HL-60 (cell line): ENCODE measurements at places on chromosomes 3 and 15.

GRCh38 chr3:142374687-142375086 lies 73.2 kb downstream of the XRN1 start:
- no peak for DNase-seq

DNA sequence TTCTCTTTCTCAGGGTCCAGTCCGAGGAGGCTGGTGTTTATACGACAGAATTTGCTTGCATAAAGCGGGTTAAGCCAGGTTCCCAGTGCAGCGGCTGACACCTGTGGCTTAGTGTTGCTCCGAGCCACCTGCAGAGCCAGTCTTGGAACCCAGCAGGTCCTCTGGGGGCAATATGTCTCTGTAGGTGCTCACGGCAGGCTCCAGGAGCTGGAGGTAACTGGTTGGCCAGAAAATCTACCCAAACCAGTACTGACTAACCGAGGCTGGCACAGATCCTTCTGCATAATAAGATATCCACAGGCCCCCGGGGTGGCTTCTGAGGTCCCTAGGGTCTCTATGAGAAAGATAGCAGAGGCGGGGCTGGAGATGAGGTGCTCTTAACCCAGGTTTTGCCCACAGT lies 3.2 kb downstream of the MGLL start:
- DNase-seq: no peak

- no peak for DNase-seq
Measured at GRCh38 chr3:101266566-101266965, 53.8 kb downstream of the IMPG2 start.

GRCh38 chr15:74158855-74159650 lies 14.5 kb upstream of the ISLR start:
- no peak for DNase-seq

GRCh38 chr3:194671511-194671899 lies 486 bp downstream of the LSG1 start:
- no peak for DNase-seq

- no peak for DNase-seq
Measured at GRCh38 chr15:32707436-32707835, 10.4 kb upstream of the GREM1 start.

DNA sequence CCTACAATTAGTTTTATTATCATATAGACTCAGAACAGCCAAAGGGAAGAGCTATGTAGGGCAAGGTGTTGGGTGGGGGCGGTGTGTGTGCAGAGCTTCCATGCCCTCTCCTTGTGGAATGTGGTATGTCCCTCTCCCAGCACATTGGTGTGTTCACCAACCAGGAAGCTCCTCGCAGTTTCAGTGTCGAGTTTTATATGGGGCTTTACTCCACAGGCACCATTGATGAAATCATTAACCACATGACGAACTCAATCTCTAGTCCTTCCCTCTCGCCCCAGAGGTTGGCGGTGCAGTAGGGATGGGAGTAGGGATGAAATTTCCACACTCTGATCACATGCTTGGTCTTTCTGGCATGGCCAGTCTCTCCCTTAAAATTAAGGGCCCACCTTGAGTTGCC lies 13.6 kb upstream of the SRP14 start:
- no peak for DNase-seq

GRCh38 chr3:122642935-122643334 lies 37.7 kb upstream of the PARP14 start:
- DNase-seq: no peak

GRCh38 chr3:123281929-123282328 lies 80.2 kb downstream of the SEC22A start:
- DNase-seq: no peak

DNA sequence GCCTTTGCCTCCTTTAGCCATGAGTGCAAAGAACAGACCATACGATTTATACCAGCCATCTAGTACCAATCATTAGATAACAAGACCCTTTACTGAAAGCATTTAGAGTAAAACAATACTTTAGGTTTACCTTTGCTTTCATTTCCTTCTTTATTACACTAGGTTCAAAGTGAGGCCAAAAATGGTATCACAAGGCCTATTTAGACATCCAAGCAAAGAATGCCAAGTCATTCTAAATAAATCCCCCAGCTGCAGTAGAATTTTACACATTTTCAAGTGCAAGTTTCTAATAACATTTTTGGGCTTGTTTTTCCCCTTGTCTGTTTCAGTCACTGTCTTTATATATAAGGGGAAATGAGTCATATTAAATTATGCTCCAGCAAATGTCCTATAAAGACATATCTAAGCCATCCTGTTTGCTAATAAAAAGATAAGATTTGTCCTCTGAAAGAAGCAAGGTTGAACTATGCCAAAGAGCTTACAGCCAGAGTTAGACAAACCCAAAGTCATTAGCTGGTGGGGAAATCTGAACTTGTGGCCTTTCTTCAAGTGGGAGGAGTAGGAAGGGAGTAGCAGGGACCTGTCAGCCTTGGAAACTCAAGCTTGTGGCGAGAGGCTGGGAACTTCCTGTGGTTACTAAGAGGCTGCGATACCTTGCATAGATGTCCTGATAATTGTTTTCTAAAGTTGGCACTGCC lies 232.7 kb downstream of the MECOM start:
- DNase-seq: no peak

DNA sequence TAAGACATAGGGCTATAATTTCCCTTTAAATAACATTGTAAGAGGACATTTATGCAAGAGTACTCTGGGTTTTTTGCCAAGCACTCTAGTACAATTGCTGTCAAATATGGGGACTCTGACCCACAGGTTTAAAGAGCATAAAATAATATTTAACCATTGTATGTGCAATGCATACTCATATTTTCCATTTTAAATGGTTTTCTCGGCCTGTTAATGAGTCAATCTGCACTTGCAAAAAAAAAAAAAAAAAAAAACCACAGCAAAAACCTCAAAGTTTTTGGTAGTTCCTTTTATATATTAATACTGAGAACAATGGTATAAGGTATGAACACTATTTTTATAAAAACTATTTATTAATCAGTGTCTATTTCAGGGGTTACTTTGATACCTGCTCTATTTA lies 304.0 kb upstream of the CBLB start:
- no peak for DNase-seq

- no peak for DNase-seq
Measured at GRCh38 chr15:57308170-57308545, 68.1 kb upstream of the CGNL1 start.

DNA sequence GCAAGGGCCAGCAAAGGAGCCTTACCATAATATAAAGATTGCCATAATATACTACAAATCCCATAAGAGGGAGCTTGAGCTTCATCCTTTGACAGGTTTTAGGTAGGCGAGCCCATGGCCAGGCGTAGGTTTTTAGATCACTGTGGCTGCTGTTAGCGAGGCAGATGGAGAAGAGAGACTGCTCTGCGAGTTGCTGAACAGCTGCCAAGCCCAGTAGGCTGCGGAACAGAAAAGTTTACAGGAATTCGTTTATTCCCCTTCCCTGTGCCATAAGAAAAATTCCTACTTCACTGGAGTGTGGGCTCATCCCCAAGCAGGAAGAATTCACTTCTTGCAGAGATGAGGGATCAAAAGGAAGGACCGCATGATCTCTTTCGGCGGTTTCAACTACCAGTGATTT lies 30.5 kb downstream of the TMED3 start:
- DNase-seq: no peak

DNA sequence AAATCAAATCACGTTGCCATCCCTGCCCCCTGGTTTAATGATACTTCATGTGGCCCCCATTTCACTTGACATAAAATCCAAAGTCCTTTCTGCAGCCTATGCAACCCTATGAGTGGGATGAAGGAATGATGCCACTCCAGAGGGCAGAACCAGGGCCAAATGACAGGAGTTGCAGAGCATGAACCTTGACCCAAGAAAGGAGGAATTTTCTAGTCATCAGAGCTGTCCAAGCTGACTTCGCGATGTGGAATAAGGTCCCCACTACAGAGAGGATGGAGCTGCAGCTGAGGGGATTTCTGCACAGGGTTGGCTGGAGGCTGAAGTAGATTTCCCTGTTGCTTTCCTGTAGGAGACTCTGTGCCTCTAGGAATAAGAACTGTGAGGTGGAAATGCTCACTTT lies 15.8 kb upstream of the EPHB3 start:
- DNase-seq: no peak

DNA sequence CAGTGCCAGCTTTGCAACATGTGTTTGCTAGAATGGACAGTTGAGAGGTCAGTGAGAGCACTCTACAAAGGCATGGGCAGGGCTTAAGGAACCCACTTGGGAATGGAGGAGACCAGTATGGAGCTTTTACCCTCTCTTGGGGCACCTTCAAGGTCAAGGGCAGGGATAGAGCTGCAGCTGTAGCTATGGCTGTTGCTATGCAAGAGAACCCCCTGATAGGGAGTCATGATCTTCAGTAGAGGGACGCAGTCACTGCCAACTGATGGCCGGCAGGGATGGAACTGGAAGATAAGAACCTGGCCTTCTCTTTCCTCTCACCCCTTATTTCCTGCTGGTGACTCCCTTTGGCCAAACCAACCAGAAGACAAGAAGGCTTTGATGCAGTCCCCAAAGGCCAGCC lies 40.3 kb downstream of the THSD4 start:
- DNase-seq: no peak

DNA sequence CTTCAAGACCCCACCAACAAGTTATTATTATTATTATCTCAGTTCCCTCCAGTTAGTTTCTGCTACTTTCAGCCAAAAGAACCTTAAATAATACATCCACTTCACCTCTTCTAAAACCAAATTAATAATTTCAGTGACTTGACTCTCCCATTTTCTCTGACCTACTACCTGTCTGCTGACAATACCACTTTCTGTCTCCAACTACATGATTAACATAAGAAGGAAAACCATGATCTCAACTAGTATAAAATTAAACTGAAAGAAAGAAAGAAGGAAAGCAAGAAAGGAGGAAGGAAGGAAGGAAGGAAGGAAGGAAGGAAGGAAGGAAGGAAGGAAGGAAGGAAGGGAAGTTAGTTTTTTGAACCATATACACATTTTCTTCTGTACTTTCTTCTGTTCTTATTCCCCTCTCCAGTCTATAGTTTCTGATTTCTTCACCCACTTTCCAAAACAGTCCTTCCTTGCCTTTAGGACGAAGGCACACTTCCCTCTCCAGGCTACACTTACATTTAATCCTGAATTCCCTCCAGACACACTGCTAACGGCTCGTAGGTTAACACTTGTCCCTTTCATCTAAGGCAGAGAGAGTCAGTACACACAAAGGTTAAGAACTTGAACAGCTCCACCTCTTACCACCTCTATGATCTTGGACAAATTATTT lies 79.5 kb upstream of the GUCA1C start:
- no peak for DNase-seq

DNA sequence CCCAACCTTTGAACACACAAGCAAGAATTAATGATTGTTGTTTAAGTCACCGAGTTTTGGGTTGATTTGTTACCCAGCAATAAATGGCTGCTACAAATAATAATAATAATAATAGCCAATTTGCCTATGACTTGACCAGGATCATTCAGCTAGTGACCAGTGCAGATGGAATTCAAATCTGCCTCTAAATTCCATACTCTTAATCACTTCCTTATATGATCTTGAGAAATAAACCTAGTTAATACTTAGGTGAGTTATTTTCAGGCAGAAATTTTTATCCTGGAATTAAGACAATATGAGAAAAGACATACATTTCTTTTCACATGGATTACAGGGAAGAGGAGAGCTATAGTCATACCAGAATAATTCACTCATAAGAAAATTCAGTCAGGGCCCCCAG lies 116.0 kb upstream of the GALNT15 start:
- DNase-seq: no peak

DNA sequence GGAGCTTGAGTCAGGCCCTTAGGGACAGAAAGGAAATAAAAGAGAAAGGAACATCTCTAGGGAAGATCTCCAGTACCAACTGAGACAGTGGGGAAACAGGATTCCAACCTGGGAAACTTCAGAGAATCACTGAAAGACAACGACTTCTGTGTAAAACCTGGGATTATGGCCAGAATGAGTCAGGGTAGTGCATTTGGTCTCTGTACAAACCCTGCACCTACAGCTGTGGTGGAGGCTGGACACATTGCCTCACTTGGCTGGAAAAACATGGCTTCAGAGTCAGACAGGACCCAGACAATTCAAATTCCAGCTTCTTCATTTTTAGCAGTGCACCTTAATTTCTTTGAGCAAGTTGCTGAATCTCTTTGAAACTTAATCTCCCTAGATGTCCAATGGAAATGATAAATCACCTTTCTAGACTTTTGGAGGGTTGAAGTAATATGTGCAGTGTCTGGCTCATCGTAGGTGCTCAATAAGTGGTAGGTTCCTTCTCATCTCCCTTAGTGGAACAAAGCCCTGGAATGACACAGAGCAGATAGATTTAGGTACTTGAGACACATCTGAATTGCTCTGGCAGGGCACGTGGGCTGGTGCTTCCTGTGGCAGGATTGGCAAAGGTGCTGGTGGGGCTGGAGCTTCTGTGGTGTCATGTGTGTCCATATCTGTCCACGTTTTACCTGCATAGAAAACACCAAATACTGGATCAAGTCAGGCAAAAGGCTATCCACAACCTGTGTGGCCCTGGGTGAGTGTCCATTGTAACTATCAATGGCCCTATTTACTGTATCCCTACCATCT lies 6.1 kb upstream of the CLSTN2 start:
- no peak for DNase-seq

DNA sequence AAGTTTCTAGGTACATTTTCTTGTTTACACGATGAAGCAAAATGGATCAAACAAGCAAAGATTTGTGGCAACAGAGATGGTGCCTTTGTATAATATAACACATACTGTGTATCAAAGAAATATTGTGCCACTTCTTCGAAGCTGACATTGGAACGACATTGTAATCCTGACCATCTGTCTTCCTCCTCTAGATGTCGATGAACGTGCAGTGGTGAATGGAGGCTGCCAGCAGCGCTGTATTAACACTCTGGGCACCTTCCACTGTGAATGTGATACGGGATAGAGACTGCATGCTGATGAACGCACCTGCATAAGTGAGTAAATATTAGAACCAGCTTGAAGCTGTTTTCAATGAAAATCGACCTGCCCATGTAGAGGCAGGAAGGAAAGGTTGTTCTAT lies 613.3 kb upstream of the GOLIM4 start:
- no peak for DNase-seq

DNA sequence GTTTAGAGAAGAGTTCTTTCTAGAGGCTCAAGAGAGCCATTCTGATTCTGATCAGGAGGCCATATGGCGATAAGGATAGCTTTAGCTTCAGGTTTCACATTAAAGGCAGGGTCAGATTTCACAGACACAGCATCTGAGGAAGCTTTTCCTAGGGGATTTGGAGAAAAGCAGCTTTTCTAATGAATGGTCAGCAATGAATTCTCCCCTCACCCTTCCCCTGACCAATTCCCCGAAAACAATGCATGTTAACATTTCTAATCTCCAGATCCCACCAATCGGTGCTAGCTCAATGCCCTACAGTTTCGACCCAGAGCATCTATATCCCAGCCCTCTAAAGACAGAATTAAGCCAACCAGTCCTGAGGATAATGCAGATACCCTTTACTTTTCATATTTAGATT lies 9.8 kb downstream of the AGBL1 start:
- no peak for DNase-seq

DNA sequence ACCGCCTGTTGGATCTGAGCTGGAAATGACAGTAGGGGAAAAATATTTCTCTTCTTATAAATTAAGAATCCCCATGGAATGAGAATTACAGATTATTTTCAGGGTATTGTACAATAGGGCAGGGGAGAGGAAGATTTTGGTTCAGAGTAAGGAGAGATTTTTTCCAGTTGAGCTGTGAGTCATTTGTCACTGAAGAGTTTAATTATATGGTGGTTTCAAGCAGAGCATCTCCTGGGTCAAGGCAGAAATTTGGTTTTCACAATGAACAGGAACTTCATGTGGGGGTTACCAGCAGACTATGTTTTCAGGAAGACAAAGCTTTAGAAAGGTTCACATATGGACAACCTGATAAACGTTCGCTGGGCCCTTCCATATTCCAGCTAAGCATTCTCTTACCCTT lies 182.8 kb upstream of the NR2E3 start:
- DNase-seq: no peak

GRCh38 chr15:99343881-99344551 lies 92.7 kb downstream of the LRRC28 start:
- no peak for DNase-seq
